ENCODE measurements at places on chromosomes 5 and 9.

GRCh38 chr5:108122702-108123101, 259.2 kb downstream of the FBXL17 start:
- no peak for DNase-seq

DNA sequence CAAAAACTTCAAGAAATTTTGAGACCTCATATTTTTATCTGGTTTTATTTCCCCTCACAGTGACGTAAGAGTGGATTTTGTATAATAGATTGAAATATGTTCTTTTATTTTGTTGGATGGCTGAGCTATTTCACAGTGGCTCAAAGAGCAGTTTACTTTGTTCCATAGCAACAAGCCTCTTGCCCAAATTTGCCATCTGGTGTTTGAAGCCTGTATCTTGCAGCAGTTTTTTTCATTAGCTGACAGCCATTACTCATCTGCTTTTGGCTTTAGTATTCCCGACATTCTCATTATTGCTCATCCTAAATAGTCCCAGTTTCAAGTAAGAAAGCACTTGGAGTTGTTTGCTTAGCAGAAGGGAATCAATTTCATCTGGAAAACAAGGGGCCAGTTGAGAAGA, 36.3 kb downstream of the GDA start:
- no peak for DNase-seq

- no peak for DNase-seq
Observed at GRCh38 chr5:127830829-127831598, 127.8 kb downstream of the CCDC192 start.

DNA sequence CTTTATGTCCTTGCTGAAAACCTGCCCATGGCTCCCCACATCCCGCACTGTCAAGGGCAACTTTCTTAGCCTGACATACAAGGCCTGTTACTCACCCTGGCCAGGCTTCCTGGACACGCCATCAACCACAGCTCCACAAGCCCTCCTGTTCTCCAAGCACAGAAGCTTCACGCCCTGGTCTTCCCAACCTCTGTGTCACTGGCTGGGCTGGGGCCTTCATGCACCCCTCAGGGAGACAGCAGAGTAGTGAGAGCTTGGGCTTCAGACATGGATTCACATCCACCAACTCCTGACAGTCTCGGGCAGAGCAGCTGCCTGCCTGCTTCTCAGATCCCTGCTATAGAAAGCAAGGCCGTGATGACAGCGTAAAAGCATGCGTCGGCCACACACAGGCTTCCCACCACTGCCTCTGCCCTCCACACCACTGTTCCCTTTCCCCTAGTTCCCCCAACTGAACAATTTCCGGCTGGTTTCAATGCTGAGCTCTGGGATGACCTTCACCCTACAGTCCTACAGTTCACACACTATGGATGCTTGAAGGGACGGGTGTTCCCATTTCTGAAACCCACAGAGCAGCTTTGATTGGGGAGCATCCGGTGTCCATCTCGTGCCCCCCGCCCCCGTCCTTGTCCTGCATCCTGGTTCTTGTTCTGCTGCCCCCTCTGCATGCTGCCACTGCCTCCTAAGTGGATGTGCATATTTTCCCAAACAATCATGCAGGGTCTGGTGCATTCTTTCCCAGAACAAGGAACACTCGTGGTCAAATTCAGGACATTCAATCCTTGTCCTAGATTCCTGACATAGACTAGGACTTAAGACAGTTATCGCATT, 33.4 kb upstream of the ADAMTS2 start:
- peak; percentile 29 for DNase-seq

- DNase-seq: no peak
Observed at GRCh38 chr5:83653669-83654068, 67.0 kb downstream of the HAPLN1 start.

- DNase-seq: no peak
Observed at GRCh38 chr5:82491397-82491796, 213.2 kb upstream of the RPS23 start.

DNA sequence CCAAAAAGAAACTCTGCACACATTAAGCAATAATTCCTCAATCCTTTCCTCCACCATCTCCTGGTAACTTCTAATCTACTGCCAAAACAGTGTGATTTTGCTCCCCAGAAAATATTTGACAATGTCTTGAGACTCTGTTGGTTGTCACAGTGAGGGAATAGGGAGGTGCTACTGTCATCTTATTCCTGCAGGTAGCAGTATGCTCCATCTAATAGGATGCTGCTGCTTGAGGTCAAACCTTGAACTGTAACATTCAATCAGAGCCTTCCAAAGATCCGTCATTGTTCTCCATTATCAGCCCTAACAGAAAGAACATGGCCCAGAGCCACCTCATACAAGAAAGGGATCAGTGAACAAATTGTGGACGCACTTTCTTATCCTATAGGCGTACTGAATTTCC, 514.7 kb upstream of the GRIN3A start:
- no peak for DNase-seq

DNA sequence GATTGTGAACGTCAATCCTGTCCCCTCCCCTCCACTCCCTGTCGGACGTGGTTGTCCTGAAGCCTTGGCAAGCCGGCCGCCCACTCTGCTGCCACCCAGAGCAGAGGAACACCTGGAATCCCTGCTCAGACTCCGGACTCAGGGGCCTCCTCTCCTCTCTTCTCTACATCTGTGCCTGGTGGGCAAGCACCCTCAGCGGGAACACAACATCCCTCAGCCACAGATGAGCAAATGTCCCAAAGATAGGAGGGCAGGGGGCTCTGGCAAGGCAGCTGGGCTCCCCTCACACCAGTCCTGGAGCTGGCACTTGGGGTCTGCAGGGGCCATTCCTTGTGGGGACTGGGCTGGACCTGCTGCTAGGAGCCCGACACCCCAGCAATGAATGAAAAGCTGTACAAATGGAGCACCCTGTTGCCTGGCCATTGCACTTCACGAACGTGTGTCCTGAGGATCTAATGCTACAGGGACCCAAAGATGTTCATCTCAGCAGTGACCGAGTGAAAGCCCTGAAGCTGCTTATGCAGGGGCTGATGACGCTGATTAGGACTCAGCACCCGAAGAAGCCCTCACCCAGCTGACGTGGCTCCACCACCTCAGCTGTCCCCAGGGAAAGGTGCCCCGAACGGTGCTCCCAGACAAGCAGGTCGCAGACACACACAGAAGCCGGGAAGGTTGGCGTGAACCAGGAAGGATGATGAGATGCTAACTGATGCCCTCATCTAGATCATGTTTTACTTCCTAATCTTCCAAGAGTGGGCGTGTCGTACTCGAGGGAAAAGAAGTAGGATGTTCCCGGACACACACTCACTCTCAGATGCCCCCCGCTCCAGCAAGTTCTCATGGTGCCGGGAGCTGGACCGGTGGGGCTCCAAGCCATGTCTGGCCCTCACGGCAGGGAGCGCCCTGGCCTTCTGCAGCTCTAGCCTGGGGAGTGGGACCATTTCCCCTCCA, 177.0 kb upstream of the PPP1R26 start:
- no peak for DNase-seq

GRCh38 chr5:173768891-173769290, 119.3 kb upstream of the CPEB4 start:
- DNase-seq: no peak

GRCh38 chr9:123138163-123138562, 104.7 kb downstream of the GPR21 start:
- no peak for DNase-seq

DNA sequence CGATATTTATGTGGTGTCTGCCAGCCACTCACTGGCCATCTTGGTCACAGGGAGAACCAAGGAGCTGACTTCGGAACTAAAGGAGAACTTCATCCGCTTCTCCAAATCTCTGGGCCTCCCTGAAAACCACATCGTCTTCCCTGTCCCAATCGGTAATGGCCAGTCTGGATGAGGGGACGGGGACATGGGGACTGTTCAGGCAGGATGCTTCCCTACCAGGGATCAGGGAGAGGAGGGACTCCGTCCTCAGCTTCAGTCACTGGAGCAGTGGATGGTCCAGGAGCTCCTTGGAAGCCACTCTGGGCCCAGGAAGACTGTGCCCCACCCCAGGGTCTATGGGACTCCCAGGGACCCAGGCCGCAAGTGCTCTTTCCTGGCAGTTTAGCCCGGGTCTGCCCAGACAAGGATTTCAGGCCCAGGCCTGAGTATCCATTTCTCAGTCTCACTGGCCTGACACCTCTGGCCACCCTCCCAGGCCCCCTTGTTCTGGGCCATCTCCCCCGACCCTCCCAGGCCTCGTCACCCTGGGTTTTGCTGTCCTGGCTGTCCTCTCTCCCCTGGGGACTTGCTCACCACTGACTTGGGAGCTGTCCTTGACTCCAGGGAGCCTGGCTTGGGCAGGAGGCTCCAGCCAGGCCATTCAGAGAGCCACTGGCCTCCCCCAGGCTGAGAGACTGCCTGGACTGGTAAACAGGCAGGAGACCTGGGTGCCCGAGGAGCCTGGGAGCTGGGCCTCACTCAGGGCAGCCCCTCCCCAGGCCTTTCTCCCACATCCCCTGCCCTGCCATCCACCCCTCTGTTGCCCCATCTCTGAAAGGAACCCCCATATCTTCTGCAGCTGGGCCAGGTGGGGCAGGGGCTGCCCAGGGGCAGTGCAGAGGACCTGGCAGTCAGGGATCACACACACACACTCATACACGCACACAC, 3.1 kb downstream of the LCN2 start:
- DNase-seq: no peak

- DNase-seq: no peak
Observed at GRCh38 chr9:134235366-134235765, 71.0 kb upstream of the RNU6ATAC start.

GRCh38 chr5:84285641-84286637, 98.7 kb downstream of the EDIL3 start:
- DNase-seq: no peak

DNA sequence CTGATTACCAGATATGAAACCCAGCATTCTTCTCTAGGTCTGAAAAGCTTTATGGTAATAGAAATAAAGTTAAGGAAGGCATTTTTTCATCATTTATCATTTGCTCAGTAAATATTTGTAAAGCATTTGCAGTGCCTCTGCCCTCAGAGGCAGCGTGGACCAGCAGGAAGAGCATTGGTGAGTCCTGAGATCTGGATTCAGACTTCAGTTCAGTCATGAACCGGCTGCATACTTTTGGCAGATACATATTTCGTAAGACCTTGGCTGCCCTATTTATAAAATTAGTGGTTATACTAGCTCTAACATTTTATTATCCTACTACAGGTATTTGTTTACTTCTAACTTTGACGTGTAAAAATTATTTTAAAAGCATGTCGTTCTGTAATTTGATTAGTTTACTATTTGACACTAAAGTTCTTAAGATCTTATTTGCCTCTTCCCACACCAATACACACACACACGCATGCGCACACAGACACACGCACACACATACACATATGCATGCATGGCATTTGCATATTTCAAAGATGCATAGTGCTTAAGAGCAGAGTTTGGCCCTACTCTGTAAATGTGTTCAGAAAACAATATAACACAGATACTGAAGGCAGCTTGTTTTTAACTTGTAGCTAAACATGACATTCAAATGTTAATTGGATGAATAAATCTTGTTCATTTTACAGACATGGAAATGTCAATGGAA, 101.9 kb downstream of the RPS23 start:
- no peak for DNase-seq

DNA sequence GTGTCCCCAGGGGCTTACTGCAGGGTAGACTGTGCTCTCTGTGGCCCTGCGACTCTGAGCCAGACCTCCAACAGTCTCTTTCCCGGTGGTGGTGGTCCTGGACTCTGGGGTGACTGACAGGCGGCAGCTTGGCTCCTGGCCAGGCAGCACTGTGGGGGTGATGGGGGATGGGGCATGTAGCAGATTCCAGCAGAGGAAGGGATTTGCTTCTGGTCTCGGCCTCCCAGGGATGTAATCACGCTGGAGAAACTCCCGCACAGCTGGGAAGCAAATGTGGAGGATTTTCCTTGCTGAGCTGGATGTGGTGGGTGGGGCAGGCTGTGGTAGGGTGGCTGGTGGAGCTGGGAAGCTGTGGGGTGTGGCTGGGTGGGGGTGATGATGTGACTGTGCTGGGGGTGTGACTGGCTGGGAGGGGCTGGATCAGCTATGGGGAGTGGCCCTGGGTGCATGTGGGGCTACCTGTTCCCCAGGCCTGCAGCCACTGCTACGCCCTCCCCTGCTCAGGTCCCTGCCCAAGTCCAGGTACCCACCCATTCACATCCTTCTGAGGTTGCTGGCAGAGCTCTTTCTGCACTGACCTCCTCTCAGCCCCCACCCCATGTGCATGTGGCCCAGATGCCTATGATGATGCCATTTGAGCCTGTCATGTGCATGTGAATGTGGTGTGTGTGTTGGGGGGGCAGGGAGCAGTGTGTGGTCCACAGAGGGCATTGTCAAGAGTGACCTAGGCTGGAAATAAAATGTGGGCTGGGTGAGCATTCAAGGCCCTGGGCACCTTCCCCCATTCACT, 3.8 kb downstream of the NDST1 start:
- peak; percentile 41 for DNase-seq

GRCh38 chr5:167820101-167820990, 471.1 kb upstream of the WWC1 start:
- DNase-seq: no peak

DNA sequence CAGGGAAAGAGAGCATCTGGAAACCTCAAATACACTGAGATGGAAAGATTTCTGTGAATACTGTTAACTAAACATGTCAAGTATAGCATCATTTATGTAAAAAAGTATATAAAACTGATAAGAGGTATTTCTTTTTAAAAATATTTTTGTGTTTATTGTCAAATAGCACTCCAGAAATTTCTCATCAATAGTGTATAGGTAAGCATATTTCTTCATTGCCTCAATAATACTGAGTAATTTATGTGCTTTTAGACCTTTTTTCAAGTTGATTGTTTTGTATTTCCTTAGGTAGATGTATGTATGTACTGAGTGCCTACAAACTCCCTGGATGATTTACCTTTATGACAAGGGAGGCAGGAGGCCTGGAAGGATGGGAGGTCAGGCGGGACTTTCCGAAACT, 196.3 kb downstream of the ROR2 start:
- no peak for DNase-seq

- peak; percentile 44 for DNase-seq
Observed at GRCh38 chr5:134029156-134029555, 24.4 kb upstream of the VDAC1 start.

DNA sequence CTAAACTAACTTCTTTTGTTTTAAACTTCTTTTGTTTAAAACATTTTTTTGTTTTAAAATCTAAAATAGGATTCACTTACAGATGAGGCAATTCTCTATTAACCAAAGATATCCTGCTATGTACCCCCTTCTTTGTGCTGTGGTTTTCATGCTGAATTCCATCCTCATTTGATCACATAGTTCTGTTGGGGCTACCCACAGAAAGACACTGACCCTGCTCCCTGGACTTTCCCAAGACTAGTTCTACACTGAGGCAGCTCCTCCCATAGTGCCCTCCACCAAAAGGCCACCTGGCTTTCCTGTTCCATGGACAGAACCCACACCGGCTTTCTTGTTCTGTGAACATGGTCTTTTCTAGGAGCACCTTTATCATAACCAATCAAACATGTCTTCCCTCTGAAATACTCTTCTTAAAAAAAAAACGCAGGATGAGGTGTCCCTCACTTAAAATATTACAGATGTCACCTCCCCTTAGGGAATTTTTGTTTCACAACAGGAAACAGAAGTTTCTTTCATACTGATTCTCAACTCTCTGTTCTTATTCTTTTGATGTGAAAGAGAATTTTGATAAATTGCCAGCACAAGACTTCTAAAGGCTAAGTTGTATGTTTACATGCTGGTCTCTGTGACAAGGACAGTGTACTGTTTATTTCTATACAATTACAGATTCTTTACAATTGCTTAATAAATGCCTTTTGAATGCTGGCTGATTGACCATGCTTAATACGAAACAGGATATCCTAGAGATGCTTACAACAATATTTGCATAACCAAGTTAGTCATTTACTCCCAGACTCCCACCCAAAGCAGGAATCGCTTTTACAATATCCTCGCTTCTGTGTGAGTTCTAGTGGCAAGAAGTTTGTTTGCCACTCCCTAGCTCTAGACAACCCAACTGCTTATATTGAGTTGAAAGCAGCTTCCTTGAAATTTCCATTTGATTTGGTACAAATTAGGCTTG, 300.4 kb downstream of the DTWD2 start:
- DNase-seq: no peak
